ENCODE measurements at places on chromosomes 3 and 15.

- peak; percentile 71 for DNase-seq
These were observed 140.7 kb upstream of the MEF2A start for GRCh38 chr15:99424978-99425656.

- DNase-seq = no peak
These were observed 35.9 kb downstream of the CFAP91 start for GRCh38 chr3:119738741-119739140.

DNA sequence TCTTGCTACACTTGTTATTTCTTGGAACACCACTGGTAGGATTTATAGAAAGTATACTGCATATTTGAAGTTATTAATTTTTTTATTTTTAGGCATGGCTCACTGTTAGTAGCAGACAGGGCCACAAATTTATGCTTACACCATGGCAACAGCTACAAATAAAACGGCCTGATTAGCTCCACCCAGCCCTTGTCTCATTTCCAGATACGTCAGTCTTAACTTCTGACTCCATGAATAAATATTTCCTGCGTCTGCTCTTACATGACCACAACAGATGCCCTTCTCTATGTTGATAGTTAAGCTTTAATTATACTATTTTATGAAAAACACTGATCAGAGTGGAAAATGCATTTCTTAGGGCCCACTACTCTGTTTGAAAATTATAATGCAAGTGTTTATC, 62.3 kb upstream of the CPOX start:
- DNase-seq = no peak

GRCh38 chr3:99910752-99911290, 93.2 kb downstream of the CMSS1 start:
- no peak for DNase-seq
